Esophagus muscularis mucosa (tissue), 4 donors: ENCODE measurements at places on chromosomes 7 and 10. TPM values are rescaled to one million over a fixed set of nuclear protein-coding genes. Genes with fewer than 3 reads are reported as not detected.
A peak's percentile ranks its signal among the peaks of the same experiment; 100 is the strongest.

GRCh38 chr7:129368389-129368986 is 65.7 kb upstream of the STRIP2 start:
- H3K4me3 ChIP-seq: no peak overlapping the region
- H3K27me3 ChIP-seq: no peaks in the 10 kb centered on the region
- H3K4me1 ChIP-seq: no peaks in the 10 kb centered on the region
- H3K36me3 ChIP-seq: no peaks in the 10 kb centered on the region

Gene COL13A1
- 1.2 TPM for total RNA-seq

DNA sequence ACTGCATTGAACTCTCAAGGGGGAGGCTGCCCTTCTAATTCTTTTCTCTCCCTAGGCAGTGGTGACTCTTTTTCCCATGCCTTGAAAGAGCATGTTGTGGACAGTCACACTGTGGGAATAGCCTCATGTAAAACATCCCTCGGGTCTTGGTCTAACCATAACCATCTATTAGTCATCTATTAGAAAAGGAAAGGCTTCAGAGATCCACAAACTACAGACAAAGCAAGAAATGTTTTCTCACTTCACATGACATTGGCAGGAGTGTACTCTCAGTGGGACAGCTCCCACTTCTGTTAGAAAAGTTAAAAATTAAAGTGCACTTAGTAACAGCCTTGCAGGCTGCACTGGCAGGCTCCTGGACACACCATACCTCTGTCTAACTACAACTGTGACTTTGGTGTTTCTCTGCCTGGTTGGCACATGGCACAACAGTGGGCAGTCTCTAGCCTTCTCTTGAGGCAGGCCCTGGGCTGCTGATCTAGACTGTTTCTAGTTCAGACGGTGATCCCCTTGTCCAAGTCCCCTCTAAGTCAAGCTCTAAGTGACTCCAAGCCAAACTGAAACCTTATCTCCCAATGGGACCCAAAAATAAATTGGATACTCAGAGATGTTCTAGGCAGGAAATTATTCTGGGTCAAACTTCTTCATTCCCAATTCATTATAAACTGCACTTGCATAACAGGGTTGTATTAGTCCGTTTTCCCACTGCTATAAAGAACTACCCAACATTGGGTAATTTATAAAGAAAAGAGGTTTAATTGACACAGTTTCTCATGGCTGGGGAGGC is 57.9 kb upstream of the ITGB1 start:
- H3K4me3 ChIP-seq: no peak overlapping the region
- no peak overlapping the region for H3K27ac ChIP-seq
- no peaks in the 10 kb centered on the region for H3K27me3 ChIP-seq
- no peaks in the 10 kb centered on the region for H3K4me1 ChIP-seq
- no peak for DNase-seq

GRCh38 chr10:62205750-62206399 is 62.8 kb downstream of the RTKN2 start:
- DNase-seq: no peak
- H3K4me3 ChIP-seq: no peak overlapping the region
- no peak overlapping the region for H3K27ac ChIP-seq
- H3K36me3 ChIP-seq: no peaks in the 10 kb centered on the region
- no peaks in the 10 kb centered on the region for H3K27me3 ChIP-seq
- H3K4me1 ChIP-seq: no peaks in the 10 kb centered on the region

- H3K4me1 ChIP-seq: no peaks in the 10 kb centered on the region
- H3K36me3 ChIP-seq: no peaks in the 10 kb centered on the region
- H3K4me3 ChIP-seq: no peak overlapping the region
- no peak for DNase-seq
- H3K27ac ChIP-seq: no peak overlapping the region
Measured at GRCh38 chr10:15601819-15602218, 117.9 kb downstream of the ITGA8 start.

DNA sequence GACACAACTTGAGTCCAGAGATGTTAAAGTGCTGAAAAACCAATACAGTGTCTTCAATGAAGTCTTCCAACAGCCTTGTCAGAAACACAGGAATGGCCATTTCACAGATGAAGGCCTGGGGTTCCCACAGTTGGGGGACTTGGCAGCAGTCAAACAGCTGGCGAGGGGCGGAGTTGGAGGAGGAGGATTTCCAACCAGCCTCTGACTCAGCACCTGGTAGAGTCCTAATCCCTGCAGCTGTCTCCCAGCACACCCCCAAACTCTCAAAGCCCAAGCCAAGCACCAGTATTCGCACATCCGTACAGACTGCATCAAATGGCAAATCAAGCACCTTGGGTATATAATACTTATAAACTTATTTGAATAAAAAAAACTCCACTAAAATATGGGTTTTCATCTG is 28.0 kb downstream of the CTBP2 start:
- no peak for DNase-seq
- H3K36me3 ChIP-seq: peaks cover 9% of the 10 kb centered on the region
- no peak overlapping the region for H3K4me3 ChIP-seq
- H3K27ac ChIP-seq: no peak overlapping the region
- H3K27me3 ChIP-seq: no peaks in the 10 kb centered on the region

GRCh38 chr10:37754538-37755323 is 102.7 kb downstream of the ZNF248 start:
- H3K4me3 ChIP-seq: no peak overlapping the region
- no peaks in the 10 kb centered on the region for H3K27me3 ChIP-seq
- H3K4me1 ChIP-seq: no peaks in the 10 kb centered on the region
- H3K36me3 ChIP-seq: no peaks in the 10 kb centered on the region

Gene UCN3
- not detected for total RNA-seq

DNA sequence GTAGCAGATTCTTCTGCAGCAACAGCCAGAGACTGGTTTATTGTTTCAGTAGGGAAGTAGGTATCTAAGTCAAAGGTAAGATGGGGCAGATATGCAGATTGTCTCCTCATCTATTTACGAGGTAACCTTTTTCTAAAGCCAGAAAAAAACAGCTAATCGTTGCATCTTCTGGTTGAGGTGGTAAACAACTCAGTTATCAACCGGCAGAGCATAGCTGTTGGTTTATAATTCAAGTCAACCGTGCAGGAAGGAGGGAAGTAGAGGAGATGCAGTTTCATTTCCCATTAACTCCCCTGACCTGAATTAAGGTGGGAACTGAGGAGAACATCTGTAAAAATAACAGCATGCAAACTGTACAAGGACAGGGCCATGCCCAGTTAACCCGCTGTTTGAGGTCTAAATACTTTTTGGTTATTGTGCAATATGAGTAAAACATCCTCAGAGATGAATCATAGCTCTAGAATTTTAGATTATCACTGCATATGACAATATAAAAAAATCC is 156.5 kb upstream of the ITGB1 start:
- H3K4me1 ChIP-seq: peaks cover 27% of the 10 kb centered on the region
- no peak overlapping the region for H3K27ac ChIP-seq
- H3K36me3 ChIP-seq: no peaks in the 10 kb centered on the region
- no peak overlapping the region for H3K4me3 ChIP-seq

Gene PTPN12
- 94.9 TPM for total RNA-seq

Gene RET
- total RNA-seq: 3.8 TPM

- H3K4me3 ChIP-seq: no peak overlapping the region
- H3K36me3 ChIP-seq: no peaks in the 10 kb centered on the region
- DNase-seq: no peak
- H3K27me3 ChIP-seq: no peaks in the 10 kb centered on the region
- H3K27ac ChIP-seq: no peak overlapping the region
Measured at GRCh38 chr7:23277359-23277989, 21.7 kb upstream of the MALSU1 start.

DNA sequence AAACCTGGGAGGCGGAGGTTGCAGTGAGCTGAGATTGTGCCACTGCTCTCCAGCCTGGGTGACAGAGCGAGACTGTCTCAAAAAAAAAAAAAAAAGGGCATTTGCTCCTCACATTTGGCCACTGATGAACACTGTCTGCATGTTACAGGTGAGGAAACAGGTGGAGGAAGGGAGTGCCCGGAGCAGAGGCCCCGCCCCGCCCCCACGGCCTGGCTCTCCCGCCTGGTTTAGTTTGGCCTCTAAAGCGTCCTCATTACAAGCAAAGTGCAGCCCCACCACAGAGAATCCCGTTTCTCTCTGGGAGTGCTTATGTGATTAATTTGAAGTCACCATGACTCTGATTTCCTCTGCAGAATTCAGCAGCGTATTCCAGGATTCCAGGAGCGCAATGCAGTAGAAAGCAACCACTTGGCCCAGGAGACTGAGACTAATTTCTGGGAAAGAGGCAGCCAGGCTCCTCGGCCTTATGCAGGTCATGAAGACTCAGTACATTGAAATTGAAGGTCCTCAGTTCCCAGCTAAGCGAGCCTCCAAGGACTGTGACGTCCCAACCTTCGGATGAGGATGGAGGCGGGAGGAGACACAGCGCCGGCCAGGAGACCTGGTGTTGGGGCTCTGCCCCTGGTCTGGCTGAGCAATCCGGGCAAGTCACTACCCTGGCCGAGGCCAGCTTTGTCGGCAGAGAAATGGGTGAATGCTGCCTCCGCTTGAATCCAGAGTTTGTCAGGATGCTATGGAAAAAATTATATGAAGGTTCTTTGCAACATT is 44.7 kb downstream of the RBM17 start:
- no peak overlapping the region for H3K27ac ChIP-seq
- H3K4me1 ChIP-seq: peaks cover 6% of the 10 kb centered on the region
- H3K27me3 ChIP-seq: no peaks in the 10 kb centered on the region

DNA sequence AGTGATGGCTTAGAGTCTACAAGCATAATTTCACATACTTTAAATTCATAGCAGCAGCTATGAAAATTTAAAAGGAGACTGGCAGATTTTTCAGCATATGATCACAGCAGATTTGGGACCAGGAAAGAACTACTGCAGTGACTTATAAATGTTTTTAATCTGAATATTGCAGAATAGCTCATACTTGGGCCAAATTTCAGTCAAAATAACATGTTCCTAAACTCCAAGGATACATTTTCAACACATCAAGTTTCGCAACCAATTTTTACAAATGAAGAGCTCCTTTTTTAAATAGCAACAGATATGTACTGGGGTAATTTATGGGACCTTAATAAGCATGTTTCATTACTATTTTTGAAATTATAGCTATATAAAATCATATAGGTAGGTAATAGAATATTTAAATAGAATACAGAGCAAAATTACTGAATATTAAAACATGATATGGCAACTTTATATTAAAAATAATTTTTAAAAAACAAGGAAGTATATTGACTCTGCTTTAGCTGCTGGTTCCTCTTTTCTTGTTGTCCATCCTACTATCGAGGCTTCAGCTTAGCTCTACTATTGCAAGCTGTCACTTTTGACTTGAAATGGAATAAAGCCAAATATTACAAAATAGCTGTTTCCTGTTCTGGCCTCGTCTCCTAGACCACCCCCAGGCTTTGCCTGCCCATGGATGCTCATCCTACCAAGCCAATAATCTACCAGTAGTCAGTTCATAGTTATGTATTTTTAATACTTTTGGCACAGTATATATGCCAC is 123.1 kb downstream of the NRBF2 start:
- no peaks in the 10 kb centered on the region for H3K27me3 ChIP-seq
- DNase-seq: no peak
- H3K4me1 ChIP-seq: peaks cover 88% of the 10 kb centered on the region

DNA sequence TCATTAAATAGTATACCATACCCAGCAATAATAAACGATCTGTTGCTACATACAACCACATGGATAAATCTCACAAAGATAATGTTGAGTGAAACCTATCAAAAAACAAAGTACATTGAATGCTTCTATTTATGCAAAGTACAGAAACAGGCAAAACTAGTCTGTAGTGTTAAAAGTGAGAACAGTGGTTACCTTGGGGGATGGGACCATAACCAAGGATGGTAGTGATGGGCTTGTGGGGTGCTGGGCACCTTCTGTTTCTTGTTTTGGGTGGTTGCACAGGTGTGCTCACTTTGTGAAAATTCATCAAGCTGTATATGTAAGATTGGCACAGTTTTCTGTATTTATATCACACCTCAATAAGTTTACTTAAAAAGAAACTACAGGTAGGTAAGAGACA is 105.7 kb downstream of the ATE1 start:
- H3K36me3 ChIP-seq: no peaks in the 10 kb centered on the region
- no peaks in the 10 kb centered on the region for H3K4me1 ChIP-seq
- no peak overlapping the region for H3K4me3 ChIP-seq
- DNase-seq: no peak

Gene EMX2
- 0.71 TPM for total RNA-seq

Gene PNLIPRP2
- total RNA-seq: not detected

DNA sequence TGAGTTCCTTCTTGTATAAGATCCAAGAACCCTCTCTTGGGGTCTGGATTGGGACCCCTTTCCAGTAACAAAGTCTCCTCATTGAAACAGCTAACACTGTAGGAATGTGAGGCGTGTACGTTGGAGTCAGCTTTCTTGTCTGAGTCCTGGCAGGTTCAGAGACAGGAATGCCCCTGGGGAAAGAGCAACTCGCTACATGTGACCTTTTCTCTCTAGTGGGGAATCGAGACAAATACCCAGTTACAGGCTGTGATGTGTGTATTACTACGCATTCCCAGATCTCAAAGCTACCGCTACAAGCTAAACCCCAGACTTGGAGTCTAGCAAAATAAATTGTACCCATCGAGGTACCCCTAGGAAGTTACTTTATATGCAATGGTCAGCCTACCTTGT is 85.6 kb upstream of the FRMD4A start:
- H3K4me3 ChIP-seq: no peak overlapping the region
- no peak for DNase-seq
- no peaks in the 10 kb centered on the region for H3K4me1 ChIP-seq
- H3K27ac ChIP-seq: no peak overlapping the region

GRCh38 chr10:100713049-100713858 is 32.1 kb upstream of the PAX2 start:
- H3K36me3 ChIP-seq: no peaks in the 10 kb centered on the region
- H3K4me1 ChIP-seq: peaks cover 6% of the 10 kb centered on the region
- H3K27ac ChIP-seq: no peak overlapping the region
- H3K4me3 ChIP-seq: peak overlapping the region; percentile 25
- H3K27me3 ChIP-seq: peaks cover 97% of the 10 kb centered on the region

GRCh38 chr7:35257251-35258124 is 3.6 kb upstream of the TBX20 start:
- no peaks in the 10 kb centered on the region for H3K36me3 ChIP-seq
- peaks cover 69% of the 10 kb centered on the region for H3K27me3 ChIP-seq
- H3K4me3 ChIP-seq: peak overlapping the region; percentile 20
- no peak for DNase-seq

- DNase-seq: no peak
- peaks cover 17% of the 10 kb centered on the region for H3K4me1 ChIP-seq
- no peak overlapping the region for H3K27ac ChIP-seq
Measured at GRCh38 chr10:69685802-69686585, 55.9 kb downstream of the FAM241B start.

DNA sequence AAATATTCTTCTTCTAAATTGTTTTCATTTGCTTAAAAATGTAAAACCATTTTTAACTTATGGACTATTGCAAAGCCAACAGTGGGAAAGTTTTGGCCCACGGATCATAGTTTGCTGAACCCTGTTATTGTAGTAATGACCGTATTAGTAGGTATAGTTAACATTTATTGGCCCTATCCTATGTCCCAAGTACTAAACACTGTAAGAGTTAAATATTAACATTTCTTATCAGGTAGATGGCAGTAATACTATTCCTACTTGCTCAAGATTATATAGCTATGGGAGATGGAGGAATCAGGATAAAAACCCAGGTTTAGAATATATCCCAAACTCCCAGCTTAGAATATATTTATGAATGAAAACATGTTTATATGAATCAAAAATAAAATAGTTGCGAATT is 993.2 kb downstream of the SORCS3 start:
- H3K36me3 ChIP-seq: no peaks in the 10 kb centered on the region
- no peaks in the 10 kb centered on the region for H3K4me1 ChIP-seq
- H3K4me3 ChIP-seq: no peak overlapping the region
- H3K27ac ChIP-seq: no peak overlapping the region

- peaks cover 4% of the 10 kb centered on the region for H3K36me3 ChIP-seq
- H3K4me3 ChIP-seq: peak overlapping the region; percentile 89
- no peaks in the 10 kb centered on the region for H3K27me3 ChIP-seq
Measured at GRCh38 chr10:99619090-99619800, 994 bp downstream of the SLC25A28 start.
